ENCODE measurements at places on chromosomes 11 and 22.

DNA sequence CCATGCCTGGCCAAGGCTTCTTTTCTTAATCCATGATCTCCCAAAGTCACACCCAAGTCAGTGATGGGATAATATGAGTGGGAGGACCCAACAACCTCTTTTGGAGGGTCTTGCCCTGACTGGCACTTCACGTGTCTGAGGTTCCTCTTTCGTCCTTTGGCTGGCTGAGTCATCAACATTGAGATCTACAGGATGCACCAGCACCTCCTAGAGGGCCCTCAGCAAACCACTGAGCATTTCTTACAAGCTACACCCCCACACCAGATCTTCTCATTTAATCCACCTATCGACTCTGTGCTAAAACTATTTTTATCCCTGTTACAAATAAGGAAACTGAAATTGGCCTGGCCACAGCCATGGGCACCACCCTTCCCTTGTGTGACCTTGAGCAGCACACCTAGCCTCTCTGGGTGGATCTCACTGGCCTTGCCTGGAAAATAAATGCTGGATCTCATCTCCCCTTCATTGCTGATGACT is 63.4 kb downstream of the FLI1 start:
- DNase-seq: peak; percentile 77

- no peak for DNase-seq
Measured at GRCh38 chr11:4017129-4017528, 77.5 kb upstream of the RRM1 start.

- no peak for DNase-seq
Measured at GRCh38 chr11:129189646-129190045, 2.5 kb downstream of the ARHGAP32 start.

DNA sequence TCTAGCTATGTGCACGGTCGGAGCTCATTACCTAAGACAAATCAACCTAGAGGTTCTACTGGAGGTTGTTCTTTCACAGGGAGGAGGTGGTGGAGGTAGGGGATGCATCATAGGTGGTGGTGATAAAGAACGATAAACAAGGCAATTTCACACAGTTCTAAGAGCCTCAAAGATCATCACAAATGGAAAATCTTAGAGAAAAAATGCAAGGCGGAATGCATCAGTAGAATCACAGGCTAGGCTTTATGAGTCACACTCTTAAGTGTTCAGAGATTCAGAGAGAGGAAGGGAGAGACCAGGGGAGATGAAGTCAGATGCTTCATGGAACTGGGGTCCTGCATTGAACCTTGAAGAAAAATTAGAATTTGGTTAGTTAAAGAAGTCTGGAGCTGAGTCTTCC is 58.3 kb downstream of the TMPRSS5 start:
- DNase-seq: no peak

DNA sequence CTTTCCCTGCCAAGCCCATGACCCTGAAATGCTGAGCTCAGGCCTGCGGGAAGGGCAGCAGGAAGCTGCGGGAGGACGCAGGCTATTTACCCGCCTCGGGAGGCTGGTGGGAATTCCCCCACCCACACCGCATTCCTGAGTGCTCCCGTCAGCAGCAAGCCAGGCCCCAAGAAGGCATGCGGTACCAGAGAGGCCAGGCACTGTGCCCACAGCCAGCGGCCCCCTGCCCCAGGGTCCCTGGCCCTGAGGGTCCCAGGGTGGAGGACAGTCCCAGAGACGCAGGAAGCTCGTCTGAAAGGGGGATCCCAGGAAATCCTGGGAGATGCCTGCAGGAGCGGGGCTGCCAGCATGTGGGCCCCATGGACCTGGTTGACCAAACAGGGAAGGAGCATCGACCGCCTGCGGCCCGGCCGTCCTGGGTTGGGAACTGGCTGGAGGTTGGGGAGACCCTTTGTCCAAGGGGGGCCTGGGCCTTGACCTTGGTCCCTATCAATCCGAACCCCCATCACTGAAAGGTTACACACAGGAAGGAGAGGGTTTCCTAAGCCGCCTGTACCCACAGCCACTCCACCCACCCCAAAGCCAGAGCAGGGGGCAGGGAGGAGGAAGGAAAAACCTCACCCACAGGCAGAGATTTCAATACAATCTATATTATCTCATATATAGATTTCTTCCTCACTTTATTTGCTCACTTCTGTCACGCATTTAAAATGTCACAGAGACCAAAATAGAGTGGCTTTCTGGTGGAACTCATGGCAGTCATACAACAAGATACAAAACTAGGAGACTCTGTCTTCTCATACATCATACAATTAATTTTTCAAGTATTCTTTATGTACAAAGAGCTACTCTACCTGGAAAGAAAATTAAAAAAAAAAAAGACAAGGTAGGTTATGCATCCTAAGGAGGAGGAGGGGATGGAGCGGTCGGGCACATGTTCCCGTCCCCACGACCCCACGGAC is 17.1 kb downstream of the MAFF start:
- DNase-seq: no peak

DNA sequence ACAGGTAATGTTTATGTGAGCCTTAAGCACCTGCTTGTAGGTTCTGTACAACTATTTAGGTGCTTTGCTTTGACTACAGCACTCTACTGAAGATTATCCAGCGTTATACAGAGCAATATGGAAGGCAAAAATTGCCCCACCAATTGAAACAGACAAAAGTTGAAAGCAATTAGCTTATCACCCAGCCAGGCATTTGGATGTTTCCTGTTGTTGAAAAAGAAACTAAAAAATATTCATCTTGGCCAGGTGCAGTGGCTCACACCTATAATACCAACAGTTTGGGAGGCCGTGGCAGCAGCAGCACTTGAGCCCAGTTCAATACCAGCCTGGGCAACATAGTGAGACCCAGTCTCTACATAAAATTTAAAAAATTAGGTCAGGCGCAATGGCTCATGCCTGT is 18.5 kb downstream of the ATL3 start:
- DNase-seq: peak; percentile 42

All from Jurkat, Clone E6-1 (cell line).